ENCODE measurements at places on chromosomes 4 and X.

DNA sequence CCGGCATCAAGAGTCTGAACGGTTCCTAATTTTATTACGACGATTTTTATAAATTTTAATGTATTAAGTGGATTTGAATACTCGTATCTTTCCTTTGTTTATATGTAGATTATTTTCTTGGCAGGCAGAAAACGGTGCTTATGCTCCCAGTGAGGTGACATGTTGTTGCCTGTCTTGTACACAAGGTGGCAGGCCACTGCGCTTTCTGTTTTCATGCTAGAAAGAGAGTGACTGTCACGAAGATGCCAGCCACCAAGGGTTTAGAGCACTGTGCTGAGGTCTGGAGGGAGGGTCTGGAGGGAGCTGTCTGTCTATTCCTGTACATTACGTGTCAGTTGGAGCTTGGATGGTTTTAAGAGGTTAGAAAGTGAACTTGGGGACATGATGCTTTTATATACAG, 87.7 kb downstream of the SHROOM2 start:
- DNase-seq, result peak; percentile 43

DNA sequence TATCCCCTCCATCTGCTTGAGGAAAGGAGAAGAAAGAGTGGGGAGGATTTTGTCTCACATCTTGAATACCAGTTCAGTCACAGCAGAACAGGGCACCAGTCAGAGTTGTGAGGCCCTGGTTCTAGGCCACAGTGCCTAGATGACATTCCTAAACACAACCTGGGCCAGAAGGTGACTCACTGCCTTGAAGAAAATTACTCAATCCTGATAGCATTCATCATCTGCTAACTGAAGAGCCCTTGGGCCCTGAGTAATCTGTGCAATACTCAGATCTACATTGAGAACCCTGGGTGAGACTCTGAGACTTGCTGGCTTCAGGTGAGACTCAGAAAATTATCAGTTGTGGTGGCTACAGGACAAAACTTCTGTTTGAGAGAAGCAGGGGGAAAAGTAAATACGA, 20.5 kb upstream of the PRR32 start:
- no peak for DNase-seq

GRCh38 chr4:151670843-151671242, 90.0 kb downstream of the GATB start:
- DNase-seq, result no peak

- no peak for DNase-seq
Measured at GRCh38 chr4:211033-211511, 86.8 kb downstream of the ZNF718 start.
